ENCODE measurements at places on chromosomes 13 and 19.

DNA sequence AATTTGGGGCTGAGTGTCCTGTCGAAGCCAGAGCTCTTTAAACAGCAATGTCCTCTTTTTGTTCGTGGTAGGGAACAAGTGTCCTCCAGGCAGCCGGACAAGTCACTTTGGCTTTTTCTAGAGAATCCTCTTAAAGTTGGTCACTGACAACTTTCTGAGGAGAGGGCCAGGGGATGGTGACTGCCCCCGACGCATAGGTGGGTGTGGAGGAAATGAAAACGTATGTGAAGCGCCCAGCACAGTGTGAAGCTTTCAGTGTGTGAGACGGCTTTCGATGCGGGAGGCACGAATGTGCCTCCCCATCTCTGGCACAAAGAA is 45.8 kb upstream of the ZNF536 start:
- no peak for DNase-seq

DNA sequence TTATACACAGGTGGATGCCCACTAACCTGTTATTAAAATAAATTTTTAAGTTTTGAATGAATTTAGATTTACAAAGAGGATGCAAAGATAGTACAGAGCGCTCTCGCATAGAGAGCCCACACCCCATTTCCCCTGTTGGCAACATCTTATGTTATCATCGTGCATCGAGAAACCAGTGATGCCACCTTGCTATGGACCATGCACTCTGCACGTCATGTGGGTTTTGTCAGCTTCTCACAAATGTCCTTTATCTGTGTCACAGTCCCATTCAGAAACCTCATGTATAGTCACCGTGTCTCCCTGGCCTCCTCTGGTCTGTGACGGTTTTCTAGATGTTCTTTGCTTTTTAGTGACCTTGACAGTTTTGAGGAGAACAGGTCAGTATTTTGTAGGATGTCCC is 60.0 kb downstream of the ING1 start:
- no peak for DNase-seq

GRCh38 chr13:44651209-44651608 is 75.1 kb upstream of the TSC22D1 start:
- DNase-seq, result no peak

- no peak for DNase-seq
These were observed 45.0 kb upstream of the UBE2L5 start for GRCh38 chr13:30377312-30377685.

DNA sequence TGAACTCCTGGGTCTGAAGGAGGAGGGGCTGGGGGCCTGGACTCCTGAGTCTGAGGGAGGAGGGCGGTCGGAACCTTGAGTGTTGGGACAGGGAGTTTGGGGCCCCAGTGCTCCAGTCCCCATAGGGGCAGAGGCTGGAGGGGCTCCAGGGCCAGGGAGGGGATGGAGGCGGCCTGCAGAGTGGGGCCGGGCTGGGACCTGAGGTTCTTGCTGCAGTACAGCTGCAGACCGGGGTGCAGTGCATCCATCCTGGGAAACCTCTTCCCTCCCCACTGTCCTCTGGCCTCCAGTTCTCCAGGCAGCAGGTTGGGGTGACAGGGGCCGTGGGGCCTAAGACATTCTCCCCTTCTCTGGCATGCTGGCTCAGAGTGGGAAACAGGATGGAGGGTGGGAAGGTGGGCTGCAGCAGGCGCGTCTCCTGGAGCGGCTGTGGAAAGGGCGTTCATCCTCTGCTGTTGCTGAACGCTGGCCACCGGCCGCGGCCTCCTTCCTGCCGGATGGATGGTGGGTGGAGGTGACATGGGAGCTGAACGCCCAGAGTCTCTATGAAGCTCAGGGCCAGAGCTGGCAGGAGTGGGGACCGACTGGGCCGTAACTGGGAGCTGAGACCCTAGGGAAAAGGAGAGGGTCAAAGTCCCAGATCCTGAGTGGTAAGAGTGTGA is 1.6 kb downstream of the BRSK1 start:
- DNase-seq, result no peak

DNA sequence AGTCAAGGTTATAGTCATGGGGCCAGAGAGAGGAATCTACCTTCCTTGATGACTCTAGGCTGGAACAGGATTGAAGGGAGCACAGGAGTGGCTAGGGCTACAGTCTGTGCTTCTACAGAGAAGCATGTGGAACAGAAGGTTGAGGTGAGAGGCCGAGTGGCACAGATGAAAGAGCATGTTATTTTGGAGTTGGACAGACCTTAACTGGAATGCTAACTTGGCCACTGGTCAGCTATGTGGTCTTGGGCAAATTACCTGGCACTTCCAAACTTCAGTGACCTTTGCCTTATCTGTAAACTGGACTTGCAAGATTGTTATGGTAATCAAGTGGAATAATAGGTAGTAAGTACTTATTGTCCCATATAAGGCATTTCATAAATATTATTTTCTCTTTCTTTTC is 252.7 kb downstream of the KCNRG start:
- DNase-seq, result no peak

DNA sequence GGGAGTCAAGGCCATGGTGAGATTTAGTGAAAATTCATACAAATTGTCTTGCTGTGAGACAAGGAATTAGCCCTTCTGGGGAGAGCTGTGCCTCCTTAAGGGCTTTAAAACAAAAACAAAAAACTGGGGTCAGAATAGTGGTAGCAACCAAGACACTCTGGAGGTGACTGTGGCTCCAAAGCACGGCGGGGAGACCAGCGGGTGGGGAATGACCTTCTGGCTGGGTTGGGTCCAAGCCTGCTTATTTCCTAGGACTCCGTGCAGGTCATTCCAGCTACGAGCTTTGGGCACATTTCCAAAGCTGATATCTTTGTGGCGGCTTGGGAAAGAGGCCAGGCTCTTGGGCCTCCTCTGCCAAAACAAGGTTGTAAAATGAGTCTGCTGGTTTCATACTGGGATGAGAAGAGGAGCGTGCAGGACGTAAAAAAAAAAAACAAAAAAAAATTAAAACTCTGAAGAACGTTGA is 348.3 kb downstream of the UQCRFS1 start:
- no peak for DNase-seq

DNA sequence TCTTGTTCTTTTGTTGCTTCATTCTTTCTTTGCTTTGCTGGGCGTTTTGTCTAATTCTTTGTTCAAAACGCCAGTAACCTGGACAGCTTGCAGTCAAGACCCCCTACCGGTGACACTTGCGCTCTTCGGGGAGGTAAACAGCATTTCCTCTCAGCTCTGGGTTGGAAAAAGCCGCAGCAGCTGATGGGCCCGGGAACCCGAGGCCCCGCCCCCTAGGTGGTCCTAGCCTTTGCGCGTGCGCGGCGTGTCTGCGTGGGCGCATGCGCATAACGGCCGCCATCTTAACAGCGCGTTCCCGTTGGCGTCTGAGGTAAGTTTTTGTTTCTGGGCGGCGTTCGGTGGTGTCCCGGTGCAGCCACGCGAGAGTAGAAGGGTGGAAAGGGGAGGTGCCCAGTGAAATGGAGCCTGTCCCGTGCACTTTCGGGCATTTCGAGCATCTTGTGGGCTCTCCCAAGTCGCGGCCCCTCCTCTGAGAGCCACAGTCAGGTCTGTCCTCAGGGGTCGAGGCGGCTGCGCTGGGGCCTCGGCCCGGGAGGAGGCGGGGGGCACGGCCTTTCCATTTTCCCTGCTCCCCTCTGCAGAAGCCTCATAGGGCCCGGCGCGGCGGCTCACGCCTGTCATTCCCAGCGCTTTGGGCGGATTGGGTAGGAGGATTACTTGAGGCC is at the start of gene ZNF559:
ZNF559 (plus strand) TSS at position 261 of the 665 bp plus-strand sequence. CDS start 14,371 bp downstream, outside the sequence.
- DNase-seq, result peak; percentile 97

DNA sequence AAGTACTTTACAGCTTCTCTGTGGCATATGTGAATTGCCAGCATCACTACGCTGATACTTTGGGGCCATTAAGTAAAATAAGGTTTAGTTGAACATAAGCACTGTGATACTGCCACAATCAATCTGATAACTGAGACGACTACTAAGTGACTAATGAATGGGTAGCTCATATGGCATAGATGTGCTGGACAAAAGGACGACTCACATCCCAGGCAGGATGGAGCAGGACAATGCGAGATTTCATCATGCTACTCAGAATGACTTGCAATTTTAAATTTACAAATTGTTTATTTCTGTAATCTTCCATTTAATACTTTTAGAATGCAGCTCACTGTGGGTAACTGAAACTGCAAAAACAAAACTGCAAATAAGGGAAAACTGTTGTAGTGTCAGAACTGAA is 13.6 kb downstream of the CCDC122 start:
- no peak for DNase-seq

GRCh38 chr13:70792121-70792520 is 683.9 kb upstream of the KLHL1 start:
- DNase-seq, result no peak

- DNase-seq, result no peak
These were observed 12.9 kb downstream of the NHLRC3 start for GRCh38 chr13:39051157-39051556.

GRCh38 chr13:90103099-90103784 is 1244.2 kb upstream of the MIR17HG start:
- no peak for DNase-seq

DNA sequence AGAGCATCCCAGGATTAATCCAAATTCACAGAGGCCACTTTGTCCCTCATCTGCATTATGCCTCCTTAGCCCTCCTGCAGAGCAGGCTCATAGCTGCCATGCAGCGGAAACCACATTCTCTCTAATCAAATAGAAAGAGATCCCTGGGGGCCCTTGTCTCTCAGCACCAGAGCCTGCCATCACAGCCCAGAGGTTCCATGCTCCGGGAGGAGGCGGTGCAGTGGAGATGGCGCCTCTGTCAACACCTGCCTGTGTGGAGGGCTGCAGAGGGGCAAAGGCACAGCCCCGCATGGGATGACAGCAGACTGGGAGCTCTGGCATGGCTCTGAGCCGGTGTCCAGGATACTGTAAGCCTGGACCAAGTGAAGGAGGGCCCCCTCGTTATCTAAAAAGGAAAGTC is 111.3 kb downstream of the SLC7A1 start:
- DNase-seq, result no peak

DNA sequence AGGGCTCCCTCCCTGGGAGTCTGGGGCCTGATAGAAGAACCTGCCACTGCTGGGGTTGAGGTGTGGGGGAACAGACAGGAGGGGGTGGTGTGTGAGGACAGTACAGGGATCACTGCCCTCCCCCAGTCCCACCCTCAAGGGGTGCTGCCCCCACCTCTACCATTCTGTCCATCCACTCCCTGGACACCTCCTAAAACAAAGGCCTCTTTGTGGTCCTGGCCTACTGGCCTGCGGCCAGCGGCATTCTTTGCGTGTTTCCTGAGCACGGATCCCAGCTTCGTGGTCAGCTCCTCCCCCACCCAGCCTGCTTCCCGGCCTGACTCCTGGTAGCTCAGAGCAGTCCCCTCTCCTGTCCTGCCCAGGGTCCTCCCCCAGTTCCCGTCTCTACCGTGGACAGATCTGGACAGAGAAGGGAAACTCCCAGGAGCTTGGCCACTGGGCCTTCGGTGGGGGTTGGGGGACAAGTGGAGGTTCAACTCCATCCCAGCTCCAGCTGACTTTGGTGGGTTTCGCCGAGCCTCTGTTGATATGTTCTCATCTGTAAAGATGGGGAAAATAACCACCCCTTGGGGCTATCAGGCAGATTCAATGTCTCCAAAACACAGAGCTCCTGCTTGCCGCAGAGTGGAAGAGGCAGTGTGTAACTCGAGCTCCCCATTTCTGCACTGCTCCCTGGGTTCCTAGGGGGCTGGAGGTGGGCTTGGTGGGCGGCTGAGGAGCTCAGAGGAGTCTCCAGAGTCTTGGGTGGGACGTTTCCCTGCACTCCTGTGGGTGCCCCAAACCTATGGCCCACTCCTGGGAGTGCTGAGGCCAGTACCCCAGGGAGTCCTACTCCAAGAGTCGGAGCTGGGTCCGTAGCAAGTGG is 48.7 kb downstream of the LYL1 start:
- DNase-seq, result no peak

Data from CD8-positive, alpha-beta memory T cell (primary cell).